Dorsolateral prefrontal cortex (tissue), 122 donors: ENCODE measurements at places on chromosomes 4 and X.

- DNase-seq = no peak
Observed at GRCh38 chr4:175460414-175460813, 351.6 kb downstream of the GPM6A start.

DNA sequence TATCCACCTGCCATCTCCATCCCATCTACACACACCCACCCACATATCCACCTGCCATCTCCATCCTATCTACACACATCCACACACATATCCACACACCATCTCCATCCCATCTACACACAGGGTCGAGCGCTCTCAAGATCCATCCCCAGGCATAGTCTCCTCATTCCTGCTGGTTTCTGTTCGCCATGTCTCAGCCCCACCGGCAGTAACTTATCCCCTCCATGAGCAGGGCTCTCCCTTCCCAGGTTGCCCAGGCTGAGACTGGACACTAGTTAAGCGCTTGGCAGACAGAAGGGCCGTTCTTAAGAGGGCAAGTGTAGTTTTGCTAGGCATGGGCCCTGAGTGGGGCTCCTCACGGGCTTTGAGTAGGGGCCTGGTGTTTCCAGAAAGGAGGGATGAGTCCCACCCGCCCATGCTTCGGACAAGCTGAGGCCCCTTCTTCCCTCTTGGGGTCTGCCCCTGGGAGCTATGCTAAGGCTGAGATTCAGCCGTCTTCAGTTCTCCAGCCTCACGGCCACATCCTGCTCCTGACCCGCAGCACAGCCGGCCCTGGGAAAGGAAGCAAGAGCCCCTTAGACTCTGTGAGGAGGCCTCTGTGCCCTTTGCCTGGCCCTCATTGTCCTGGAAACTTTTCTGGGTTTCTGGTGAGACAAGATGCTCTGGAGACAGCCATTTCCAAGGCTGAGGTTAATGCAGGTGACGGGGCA lies 20.4 kb downstream of the TMEM271 start:
- DNase-seq = no peak

DNA sequence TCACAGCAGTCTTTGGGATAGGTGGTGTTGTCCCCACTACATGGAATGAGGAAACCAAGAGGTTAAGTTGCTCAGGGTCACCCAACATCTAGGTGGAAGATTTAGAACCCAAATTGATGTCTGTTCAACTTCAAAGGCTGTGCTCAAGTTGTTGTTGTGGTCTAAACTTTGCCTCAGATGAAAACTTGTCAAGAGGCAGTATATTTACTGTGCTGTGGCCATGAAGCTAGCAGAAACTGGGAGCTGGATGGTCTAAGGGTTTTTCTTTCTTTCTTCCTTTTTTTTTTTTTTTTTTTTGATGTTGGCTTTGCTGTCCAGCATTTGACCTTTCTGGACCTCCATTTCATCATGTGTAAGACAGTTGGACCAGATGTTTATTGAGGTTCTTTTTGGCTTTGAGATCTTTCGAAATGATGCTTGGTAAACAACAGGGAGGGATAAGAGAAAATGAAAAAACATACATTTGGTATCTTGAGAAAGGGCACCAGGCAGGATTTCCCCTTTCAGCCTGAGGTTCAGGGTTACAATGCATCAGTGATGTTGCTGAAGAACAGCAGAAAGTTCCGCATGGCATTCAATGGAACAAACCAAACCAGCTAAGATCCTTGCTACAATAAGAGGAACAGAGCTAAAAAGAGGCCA lies 166.2 kb upstream of the RPS6KA3 start:
- no peak for DNase-seq

DNA sequence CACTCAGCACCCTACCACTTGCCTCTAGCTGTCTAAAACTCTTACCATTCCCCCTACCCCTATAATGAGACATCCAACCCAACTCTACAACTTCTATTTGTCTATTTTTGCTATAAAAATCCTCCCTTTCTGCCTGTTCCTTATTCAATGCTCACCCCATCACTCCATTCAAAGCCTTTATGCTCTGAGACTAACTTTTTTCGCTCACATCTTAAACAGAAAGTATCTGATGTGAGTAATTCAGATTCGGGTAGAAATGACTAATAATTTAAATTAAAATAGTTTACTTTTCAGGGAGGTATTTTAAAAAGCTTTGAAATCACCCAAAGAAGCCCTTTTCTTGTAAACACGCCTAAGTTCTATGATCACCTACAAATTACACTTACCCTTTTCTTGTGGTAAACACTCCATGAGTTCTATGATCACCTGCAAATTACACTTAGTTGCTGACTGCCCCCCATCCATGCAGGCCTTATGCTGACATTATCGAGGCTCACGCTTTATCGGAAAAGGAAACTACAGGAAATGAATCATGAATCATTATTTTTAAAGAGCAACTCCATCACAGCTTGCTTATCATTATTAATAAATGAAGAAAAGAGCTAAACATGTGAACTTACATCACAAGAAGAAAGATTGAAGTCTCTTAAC lies 168.7 kb upstream of the PPP1R2C start:
- no peak for DNase-seq
